Activated T-helper 1 cell treated with anti-CD3 and anti-CD28 coated beads, Interleukin-2, amount 50 U/mL, for 16 hours (primary cell): ENCODE measurements at places on chromosomes 1 and 21.

DNA sequence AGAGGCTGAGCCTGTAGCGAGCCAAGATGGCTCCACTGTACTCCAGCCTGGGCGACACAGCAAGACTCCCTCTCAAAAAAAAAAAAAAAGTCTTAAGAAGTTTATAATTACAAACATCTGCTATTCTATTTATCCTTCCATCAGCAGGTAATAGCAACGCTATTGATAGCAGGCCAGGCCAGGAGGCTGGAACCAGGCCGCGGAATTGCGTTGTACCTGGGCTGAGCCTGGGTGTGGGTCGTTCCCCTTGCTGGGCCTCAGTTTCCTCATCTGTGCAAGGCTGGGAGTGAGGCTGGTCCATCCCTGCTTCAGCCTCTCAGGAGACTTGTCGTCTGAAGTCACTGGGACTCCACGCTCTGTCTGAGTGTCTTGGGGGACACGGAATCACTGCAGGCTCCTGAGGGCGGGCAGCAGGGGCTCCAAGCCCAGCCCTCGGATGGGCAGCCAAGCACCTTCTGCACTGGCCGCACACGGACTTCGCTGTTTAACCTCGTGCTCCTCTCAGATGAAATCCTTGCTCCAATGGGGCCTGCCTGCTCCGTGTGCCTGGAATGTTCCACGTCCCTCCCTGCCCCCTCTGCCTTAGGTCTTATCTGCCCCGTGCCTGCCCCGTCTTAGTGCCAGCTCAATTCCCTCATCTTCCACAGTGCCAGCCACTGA, 103.9 kb upstream of the C1orf174 start:
- DNase-seq: no peak

DNA sequence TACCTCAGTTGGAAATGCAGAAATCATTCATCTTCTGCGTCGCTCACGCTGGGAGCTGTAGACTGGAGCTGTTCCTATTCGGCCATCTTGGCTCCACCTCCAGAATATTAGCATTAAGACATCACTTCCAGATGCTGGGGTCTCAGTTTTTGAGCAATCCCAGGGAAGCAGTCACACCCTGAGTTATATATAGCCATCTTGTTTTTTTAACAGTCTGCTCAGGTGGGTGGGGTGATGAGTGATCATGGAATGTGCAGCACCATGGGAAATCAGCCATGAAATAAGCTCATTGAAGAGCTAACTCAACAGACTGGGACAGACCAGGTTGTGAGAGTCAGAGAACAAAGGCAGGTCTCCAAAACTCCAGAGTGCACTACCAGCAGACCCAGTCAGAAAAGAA, 27.0 kb upstream of the HMGB4 start:
- DNase-seq: no peak

- DNase-seq: no peak
Measured at GRCh38 chr1:161259765-161260164, 1.2 kb downstream of the PCP4L1 start.

DNA sequence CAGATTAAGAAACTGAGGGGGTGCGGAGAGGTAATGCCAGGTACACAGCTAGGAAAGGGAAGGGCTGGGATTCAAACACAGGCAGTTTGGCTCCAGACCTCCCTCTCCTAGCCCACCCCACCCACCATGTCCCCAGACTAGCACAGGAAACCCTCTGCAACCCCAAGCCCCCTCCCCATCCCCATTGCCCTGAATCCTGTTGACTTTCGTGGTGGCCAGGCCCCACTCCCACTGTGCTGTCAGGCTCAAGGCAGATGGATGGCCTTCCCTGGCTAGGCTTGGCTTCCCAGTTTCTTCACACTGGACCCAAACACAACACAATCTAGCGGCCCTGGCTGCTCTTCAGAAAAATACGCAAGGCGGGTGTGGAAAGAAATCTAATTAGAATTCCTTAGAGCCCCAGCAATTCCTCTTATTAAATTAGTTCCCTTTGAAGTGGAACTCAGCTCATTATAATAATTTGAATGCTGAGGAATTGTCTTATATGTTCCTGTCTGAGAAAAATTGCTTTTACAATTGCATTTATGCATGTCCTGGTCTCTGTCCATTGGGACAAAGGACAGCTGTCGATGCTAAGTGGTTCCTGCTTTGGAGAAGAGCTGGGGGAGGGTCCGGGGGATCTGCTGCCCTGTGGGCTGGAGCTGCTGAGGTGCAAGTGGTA, 97.4 kb downstream of the SYF2 start:
- DNase-seq: no peak

GRCh38 chr1:52996653-52997052, 65.4 kb upstream of the PODN start:
- no peak for DNase-seq

- no peak for DNase-seq
Measured at GRCh38 chr1:98164509-98164908, 243.7 kb upstream of the DPYD start.

DNA sequence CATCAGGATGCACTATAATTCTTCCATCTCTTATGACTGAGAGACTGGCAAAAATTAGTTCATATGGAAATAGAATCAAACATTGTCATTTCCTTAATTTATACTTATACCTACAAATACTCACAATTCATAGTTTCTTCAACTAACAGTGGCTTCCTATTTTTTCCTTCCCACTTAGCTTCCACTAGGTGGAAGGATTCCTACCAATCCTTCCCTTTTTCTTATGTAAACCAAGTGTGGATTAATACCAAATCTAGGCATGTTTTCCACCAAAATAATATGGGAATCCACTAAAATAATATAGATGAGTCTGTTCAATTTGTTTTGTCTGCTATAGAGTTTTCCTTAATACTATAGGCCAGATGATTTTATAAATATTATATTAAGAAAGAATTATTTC, 1537.1 kb downstream of the PLA2G4A start:
- DNase-seq: no peak

GRCh38 chr1:165152109-165152508, 204.4 kb downstream of the LMX1A start:
- DNase-seq: no peak

DNA sequence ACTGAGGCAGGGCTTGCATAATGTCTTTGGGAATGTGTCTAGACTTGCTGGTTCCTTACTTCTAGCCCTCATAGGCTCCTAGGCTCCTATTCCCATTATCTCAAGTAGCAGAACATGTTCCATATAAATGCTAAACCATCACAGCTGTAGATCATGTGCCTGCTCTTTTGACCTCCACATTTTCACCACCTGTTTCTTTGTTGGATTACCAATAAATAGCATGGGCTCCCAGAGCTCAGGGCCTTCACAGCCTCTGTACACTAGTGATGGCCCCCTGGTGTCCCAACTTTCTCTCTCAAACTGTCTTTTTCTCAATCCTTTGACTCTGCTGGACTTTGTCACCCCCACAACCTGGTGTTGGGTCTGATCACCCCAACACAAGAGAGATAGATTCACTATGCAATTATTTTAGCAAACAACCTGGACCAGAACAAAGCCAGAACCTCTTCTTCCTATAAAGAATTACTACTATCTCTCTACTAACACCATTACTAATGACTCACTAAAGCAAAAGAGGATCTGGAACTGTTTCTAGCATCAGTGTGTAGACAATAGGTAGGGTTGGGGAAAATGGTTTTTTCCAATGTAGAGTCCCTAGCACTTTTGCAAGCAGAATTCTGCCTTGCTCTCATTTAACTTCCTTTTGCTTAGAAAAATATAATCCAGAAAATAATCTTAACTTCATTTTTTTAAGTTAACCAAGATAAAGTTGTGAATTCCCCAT, 51.7 kb downstream of the WLS start:
- DNase-seq: no peak

DNA sequence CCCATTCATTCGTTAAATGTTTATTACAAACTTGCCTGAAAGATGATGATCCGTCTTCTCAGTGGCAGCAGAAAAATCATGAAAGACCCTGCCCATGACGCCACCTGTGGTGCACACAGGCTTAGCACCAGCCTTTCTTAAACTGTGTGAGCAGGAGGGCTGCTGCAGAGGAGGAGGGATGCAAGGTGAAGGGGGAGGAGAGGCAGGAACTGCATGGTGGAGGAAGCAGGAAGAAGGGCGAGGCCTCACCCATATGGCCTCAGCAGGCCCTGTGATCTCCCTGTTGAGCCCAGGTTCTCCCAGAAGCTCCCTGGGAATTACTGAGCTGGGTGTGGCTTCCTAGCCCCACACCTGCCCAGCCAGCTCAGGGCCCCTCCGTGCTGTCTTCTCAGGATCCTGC, 25.0 kb upstream of the RD3 start:
- no peak for DNase-seq

DNA sequence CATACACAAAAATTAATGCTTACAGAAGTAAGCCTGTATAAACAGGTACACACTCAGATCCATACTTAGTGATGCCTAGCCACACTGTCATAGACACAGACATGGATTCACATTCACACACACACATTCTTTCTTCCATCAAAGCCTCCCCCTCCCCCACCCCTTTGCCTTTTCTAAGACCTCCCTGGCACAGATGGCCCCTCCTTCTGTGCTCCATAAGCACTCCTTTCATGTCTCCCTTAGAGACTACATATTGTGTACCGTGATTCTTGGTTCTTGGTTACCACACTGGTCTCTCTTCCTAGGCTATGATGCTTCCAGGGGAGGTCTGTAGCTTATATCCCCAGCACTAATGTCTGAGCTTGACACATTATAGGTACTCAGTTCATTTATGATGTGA, 2.0 kb upstream of the NHLH2 start:
- DNase-seq: no peak

- no peak for DNase-seq
Measured at GRCh38 chr1:61388566-61388965, 306.2 kb downstream of the NFIA start.

- DNase-seq: no peak
Measured at GRCh38 chr21:22352088-22352487, 1353.9 kb downstream of the NCAM2 start.

DNA sequence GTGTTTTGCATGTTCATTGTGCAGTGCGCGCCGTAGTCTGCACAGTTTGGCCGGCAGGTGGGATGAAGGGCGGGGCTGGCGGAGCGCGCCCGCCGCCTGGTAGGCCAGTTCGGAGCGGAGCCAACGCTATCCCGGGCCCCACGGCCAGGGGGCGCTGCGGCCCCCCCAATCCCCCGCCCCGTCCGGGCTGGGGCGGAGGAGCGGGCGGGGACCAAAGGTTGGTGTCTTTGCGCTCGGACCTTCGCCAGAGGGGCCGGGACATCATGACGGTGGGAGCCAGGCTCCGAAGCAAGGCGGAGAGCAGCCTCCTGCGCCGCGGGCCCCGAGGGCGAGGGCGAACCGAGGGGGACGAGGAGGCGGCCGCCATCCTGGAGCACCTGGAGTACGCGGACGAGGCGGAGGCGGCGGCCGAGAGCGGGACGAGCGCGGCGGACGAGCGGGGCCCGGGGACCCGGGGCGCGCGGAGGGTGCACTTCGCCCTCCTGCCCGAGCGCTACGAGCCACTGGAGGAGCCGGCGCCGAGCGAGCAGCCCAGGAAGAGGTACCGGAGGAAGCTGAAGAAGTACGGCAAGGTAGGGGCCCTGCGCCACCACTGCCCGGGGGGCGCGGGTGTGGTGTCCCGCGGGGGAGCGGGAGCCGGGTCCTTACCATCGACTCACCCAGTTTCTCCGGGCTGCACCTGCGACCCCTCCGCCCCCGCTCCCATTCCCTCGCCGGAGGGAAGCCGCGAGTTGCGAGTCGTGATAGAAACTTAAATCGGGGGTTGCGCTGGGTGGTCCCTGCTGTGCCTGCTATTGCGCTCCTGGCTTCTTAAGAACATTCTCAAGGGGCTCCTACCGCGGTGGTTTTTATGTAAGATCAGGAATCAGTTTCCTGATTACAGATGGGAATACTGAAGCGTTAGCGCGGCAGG, at the start of gene C1orf115:
TSS of gene C1orf115 (plus strand) at position 224 of the 913 bp plus-strand sequence. CDS start at position 264, 40 bp downstream.
- DNase-seq: peak; percentile 66

DNA sequence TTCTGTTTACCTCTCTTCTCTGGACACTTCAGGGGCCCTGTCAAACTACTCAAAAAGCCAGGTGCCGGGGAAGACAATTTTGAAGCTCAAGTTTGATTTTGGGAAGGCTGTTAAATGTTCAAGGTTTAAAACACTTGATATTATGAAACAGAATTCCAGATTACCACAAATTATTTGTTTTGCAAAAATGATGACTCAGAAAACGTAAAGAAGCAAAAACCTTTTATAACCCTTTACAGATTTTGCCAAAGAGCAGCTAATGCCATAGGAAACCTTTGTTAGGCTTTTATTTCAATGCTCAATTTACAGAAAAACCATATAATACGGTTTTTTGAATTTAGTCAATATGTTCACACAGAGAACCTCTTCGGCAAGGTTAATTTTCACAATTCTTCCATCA, 593.4 kb upstream of the ZP4 start:
- no peak for DNase-seq

DNA sequence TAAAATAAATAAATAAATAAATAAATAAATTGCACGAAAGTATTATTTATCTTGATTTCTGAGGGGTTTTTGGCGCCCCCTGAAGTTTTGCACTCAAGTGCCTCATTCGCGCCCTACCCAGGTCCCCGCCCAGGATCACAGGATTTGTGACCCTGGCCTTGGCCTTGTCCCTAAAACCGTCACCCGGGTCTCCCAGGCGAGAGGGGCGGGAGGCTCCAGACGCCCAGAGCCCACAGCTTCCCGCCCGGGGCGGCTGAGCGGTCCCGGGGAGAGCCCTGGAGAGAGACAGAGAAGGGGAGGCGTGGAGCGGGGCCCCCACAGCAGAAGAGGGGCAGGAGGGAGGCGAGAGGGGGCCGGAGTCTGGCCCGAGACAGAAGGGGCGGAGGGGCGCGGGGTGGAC, 91.8 kb upstream of the CASZ1 start:
- no peak for DNase-seq

- no peak for DNase-seq
Measured at GRCh38 chr1:28257736-28258135, 1.6 kb upstream of the SESN2 start.

DNA sequence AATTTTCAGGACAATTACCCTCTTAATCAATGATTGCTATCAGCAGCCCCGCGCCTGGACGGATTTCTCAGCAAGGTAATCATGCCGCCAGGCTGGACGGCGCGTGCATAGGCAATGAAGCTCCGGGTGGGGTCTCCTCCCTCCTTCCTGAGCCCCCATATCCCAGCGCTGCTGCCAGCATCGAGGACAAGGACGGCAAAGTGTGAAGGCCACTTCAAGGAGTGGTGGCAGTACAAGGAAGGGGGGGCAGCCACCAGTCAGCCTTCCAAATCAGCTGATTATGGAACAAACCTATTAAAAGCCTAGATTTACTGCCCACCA, 51.1 kb downstream of the DMAP1 start:
- DNase-seq: no peak

DNA sequence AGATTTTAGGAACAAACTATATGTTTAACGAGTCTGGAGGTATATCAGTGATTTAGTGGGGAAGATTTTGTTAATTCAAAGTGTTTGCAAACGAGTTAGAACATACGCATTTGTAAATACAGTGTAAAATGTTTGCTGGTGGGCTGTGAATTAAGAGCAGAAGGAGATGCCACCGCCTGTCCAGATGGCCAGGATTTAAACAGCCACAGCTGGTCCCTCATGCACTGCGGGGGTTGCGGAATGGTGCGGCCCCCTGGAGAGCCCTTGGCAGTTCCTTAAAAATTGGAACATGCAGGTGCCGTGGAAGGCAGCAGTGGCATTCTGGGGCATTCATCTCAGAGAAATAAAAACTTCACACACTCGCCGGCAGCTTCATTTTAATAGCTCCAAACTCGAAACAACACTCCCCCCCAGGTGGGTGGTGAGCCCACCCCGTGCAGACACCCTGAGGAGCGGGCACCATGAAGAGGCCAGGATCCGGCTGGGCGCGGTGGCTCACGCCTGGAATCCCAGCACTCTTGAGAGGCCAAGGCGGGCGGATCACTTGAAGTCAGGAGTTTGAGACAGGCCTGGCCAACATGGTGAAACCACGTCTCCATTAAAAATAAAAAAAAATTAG, 3.5 kb upstream of the C1orf159 start:
- no peak for DNase-seq

GRCh38 chr1:223712194-223712849, at the start of gene CAPN2:
CAPN2 (plus strand) TSS chr1:223712539; CDS start chr1:223712641, 102 bp downstream.
- DNase-seq: peak; percentile 20

GRCh38 chr1:155131285-155131684, 3.6 kb downstream of the EFNA1 start:
- no peak for DNase-seq
